WTC11 (cell line): ENCODE measurements at places on chromosomes 12 and 14.

DNA sequence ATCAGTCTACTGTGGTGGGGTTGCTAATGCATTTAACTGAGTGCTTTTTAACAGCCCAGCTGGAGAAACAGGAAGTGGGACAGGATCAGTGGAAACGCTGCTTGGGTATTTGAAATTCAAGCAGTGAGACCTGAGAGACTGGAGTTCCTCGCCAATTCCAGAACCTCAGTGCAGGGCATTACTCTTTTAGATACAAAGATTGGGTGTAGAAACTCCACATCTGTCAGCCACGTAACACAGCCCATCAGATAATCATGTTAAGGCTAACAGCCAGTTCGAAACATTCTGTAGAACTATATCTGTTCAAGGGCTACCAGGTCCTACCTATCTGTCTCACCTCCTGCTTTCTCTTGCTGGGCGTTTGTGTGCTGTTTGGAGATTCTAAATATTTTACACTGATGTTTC lies 45.5 kb downstream of the RAD52 start:
- DNase-seq: no peak

GRCh38 chr12:115506822-115507559 lies 770.5 kb downstream of the MED13L start:
- peak; percentile 13 for DNase-seq

GRCh38 chr12:54011665-54012532 lies 3.1 kb downstream of the HOXC8 start:
- DNase-seq: no peak

GRCh38 chr12:111826992-111827391 lies 15.0 kb upstream of the MAPKAPK5 start:
- DNase-seq: no peak

GRCh38 chr12:130164936-130165335 lies 2.7 kb downstream of the FZD10 start:
- DNase-seq: no peak

- DNase-seq: no peak
These were observed 67.0 kb upstream of the CAND1 start for GRCh38 chr12:67202011-67202677.

GRCh38 chr14:61619494-61619893 lies 75.8 kb upstream of the HIF1A start:
- no peak for DNase-seq

DNA sequence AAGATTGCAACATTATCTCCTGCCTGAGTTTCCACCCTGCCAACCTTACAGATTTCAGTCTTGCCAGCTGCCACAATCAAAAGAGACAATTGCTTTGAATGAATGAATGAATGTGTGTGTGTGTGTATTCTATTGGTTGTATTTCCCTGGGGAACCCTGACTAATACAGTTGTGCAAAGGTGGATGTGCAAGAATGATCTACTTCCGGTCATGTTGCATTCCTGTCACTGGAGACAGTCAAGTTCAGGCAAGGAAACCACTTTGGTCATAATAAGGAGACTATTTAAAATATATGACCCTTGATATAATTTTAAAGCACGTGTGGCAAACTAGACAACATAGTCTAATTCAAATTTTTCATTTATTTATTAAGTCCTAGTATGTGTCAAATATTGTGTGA lies 13.1 kb downstream of the RERG start:
- DNase-seq: no peak

- peak; percentile 34 for DNase-seq
These were observed 21.0 kb downstream of the PAH start for GRCh38 chr12:102896067-102896466.

DNA sequence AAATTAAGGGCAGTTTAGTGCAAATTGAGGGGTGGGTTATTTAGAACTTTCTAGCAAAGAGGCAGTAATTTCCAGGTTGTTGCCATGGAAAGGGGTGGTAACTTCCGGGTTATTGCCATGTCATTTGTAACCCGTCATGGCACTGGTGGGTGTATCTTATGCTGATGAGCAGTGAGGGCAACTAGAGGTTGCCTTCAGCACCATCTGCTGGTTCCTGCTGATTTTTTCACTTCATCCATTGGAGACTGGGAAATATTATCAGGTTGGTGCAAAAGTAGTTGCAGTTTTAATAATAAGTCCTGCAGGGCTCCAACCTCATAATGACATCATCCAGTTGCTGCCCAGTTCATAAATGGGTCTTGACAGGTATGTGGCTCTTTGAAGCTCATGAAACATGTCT lies 24.4 kb upstream of the SERPINA4 start:
- no peak for DNase-seq

GRCh38 chr14:34275078-34275477 lies 187.0 kb downstream of the SPTSSA start:
- DNase-seq: no peak

- DNase-seq: no peak
These were observed 5.1 kb downstream of the PSMB11 start for GRCh38 chr14:23047034-23047634.

- no peak for DNase-seq
These were observed 3.8 kb downstream of the ARHGEF40 start for GRCh38 chr14:21073921-21074320.

DNA sequence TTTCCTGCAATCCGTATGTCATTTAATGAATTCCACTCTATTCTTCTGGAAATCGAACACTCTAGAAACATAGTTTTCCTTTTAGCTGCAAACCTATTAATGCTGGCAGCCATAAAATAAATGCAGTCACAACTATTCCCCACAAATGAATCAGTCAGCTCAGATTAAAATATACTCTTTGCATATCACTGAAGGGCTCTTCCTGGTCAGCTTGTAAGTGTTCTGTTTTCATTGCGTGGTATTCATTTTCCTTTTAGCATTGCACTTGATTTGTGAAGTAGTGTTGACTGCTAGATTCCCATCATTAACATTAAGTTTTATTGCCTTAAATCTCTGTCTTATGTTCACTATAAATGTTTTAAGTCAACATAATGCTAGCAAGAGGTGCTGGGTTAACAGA lies 685.9 kb downstream of the DIO2 start:
- no peak for DNase-seq
